AG04450 (cell line): ENCODE measurements at places on chromosomes 12 and 14. TPM values are rescaled to one million over a fixed set of nuclear protein-coding genes. Genes with fewer than 3 reads are reported as not detected.

- no peak for DNase-seq
Measured at GRCh38 chr12:2627835-2628191, 167.0 kb upstream of the FKBP4 start.

DNA sequence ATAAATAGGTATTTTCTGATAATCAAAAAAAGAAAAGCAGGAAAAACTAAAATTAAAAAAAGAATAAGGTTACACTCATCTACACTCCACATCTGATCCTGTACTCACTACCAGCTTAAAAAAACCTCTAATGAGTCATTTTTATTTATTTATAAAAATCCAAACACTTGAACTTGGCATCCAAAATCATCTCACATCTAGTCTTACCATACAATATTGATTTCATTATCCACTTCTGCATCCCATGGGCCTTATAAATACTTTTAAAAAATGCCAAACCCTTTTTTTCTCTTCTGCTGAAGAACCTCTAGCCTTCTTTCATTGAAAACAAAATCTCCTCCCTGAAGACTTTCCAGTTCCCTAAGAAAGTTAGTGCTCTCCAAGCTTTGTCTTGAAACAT is 109.7 kb downstream of the TMTC3 start:
- no peak for DNase-seq

DNA sequence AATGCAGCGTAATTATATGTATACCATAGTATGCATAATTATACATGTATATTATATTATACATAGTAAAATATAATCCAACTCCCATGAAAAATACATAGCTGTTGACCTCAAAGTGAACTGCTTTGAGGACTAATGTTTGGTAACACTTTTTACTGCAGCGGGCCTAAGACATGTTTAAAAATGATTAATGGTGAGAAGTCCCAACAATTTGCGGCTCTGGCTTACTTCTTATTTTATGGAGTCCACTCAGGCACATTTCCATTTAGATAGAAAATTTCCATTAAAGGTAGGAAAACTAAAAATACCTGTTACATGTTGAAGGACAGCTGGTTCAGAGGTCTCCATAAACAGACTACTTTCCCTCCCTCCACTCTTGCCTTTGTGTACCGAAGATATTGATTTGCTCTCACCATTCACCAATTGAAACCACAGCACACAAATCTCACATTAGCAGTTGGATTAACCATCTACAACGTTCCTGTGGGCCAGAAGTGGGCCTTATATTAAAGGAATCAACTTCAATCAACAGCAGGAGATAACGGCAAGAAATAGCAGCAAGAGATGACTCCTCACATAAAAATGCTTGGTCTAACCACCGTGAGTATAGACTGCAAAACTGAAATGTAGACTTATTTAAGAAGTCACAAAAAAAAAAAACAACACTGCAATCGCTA is 14.1 kb upstream of the NT5DC3 start:
- DNase-seq: peak; percentile 30

DNA sequence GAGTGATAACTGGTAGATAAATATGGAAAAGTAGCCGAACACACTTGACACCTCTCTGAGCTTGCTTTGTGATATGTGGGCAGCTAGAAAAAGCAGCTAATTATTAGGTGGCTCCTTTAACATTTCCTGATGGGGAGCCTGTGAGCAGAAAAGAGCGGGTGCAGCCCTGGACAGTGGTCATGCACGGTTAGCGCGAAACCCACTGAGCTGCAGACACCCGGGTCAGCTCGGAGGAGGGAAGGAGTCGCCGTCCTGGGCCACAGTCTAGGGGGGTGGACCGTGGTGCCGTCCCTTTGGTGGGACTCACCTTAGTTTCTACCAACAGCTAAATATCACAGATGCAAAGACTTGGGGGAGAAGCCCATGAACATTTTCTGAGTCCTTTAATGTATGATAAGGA is 6.6 kb downstream of the COA8 start:
- no peak for DNase-seq

DNA sequence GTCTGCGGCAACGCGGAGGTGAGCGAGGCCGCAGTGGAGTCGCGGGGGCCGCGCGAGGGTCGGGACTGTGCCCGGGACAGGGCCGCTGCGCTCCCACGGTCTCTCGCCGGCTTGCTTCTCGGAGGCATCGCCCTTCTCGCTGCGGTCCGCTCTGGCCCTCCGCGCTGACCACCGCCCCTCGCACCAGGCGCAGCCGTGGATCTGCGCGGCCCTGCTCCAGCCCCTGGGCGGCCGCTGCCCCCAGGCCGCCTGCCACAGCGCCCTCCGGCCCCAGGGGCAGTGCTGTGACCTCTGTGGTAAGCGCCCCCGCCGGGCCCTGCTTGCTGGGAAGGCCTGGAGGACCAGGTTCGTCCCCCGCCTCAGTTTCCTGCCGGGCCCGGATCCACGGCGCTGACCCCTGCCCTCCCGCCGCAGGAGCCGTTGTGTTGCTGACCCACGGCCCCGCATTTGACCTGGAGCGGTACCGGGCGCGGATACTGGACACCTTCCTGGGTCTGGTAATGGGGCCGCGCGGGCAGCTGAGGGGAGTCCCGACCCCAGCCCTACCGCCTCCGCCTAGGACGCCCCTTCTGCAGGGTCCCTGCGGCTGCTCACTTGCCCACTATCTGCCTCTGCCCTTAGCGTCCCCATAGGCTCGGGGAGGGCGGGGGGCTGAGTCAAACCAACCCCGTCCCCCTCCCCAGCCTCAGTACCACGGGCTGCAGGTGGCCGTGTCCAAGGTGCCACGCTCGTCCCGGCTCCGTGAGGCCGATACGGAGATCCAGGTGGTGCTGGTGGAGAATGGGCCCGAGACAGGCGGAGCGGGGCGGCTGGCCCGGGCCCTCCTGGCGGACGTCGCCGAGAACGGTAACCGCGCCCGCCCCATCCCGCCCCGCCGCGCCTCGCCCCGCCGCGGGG is 7.0 kb downstream of the AMN start:
- DNase-seq: no peak

GRCh38 chr14:65318636-65319506 is 93.7 kb upstream of the FUT8 start:
- no peak for DNase-seq

- DNase-seq: no peak
Measured at GRCh38 chr14:36346052-36346451, 25.6 kb upstream of the MBIP start.

GRCh38 chr12:1013618-1014489 is 22.8 kb downstream of the ERC1 start:
- DNase-seq: peak; percentile 45

DNA sequence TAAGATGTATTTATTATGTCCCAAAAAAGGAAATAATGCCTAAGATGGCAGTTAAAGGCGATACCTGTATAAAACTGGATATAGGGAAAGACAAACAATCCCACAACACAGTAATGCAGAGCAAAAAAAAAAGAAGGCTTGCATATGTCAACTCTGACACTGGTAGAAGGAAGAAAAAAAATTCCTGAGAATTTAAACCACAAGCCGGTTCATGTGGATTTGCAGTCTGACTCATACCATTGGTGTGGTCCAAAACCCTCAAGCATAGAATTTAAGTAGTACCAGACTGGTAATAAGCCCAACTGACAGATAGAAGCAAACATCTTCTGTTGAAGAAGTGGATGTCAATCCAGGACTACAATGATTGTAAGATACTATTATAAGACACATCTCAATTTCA is 7.2 kb downstream of the DNAI7 start:
- DNase-seq: peak; percentile 76

DNA sequence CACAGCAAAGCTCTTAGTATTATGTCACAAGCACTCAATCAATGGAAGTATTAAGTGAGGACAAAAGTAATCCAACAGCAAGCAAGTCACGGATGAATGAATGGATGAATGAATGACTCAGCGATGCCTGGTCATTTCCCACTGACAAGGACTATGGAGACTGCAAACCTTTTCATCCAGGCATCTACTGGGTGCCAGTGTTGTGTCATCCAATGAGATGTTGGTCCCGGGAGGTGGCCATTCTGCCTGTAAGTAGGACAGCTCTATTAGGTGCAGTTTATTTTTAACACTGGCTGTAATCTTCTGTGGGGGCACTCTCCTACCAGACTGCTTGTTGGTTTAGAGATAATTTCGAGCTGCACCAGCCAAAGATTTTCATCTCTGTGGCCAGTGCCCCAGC is 39.4 kb downstream of the STAB2 start:
- no peak for DNase-seq

DNA sequence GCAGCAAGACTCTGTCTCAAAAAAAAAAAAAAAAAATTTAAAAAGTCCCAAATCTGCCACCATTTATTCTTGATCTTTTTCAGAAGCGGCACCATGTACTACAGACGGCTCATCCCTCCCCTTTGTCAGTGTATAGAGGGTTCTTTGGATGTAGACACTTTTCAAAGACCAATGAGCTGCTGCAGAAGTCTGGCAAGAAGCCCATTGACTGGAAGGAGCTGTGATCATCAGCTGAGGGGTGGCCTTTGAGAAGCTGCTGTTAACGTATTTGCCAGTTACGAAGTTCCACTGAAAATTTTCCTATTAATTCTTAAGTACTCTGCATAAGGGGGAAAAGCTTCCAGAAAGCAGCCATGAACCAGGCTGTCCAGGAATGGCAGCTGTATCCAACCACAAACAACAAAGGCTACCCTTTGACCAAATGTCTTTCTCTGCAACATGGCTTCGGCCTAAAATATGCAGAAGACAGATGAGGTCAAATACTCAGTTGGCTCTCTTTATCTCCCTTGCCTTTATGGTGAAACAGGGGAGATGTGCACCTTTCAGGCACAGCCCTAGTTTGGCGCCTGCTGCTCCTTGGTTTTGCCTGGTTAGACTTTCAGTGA is 6.5 kb upstream of the ACACB start:
- DNase-seq: no peak

DNA sequence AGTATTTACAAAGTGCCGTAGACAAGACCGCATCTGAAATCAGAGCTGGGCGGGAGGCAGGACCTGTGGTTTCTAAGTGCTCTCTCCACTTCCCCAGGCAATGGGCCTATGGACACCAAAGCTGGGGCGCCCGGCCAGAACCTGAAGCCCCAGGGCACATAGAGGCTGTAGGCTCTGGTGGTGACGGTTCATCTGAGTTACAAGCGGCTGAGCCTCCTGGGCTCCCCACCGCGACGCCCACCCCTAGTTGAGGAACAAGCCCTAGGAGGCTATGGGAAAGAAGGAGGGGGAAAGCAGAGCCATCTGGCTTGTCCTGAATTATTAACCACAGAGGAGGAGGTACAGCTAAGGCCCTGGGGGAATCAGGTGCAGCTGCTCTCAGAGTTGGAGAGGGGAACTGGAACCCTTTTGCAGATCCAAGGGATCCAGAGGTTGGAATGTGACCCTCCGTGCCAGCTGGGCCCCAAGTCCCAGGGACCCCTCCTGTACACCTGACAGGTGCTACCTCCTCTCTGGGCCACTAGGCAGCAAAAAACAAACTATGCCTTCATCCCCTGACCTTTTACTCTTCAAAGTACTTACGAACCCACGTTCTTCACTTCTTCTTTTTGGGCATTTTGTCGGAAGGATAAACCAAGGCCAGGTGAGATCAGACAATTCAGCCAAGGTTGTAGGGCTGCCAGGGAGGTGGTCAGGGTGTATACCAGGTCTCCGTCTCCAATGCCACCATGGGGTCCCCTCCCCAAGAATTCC is 77.2 kb downstream of the ARL6IP4 start:
- no peak for DNase-seq

- no peak for DNase-seq
Measured at GRCh38 chr14:74034572-74034971, 15.4 kb downstream of the BBOF1 start.

DNA sequence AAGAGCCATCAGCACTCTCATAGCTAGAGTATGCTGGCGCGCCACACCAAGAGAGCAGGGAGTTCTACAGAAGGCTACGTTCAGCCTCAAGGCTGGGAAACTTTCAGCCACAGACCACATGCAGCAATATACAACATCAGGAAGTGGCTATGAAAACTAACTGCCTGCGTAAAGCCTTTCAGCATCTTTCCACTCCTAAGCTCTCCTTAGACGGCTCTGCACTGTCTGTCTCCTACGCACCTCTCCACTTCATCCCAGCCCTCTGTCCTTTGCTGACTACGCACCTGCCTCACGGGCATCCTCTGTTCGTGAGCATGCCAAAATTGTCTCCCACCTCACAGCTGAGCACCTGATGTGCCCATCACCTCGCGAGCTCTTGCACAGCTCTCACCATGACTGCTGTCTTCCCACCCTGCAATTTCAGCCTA is 9.7 kb downstream of the MPHOSPH9 start:
- no peak for DNase-seq

DNA sequence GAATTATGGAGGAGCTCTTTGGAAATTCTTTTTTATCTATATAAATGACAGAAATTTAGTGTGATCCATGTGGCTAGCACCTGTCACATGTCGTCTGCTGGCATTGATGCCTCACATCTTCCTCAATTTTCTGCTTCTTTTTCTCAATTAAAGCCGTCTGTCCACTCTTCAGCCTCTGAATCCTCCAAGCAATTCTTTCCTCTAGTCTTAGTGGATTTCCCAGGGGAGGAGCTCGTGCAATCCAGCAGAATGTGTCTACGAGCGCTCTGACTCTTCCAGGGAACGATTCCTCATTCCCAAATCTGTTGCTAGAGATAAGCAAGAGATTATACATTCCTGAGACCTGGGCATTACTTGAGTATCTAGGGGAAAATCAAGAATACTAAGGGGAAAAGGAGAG is 176.6 kb downstream of the EMP1 start:
- DNase-seq: no peak

DNA sequence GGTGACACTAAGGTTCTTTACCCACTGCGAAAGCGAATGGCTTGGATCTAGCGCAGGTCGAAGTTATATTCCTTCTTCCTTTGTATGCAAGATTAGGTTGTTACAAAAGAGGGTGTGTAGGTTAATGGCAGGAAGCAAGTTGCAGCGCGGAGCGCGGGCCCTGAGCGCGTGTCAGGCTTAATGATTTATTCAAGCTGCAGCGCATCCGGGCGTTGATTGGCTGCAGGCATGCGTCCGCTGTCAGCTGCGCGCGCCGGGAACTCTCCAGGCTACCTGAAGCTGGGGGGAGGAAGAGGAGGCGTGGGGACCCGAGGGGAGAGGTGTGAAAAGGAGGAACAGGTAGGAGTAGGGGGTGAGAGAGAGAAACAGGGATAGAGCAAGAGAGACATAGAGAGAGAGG is 7.4 kb downstream of the ASCL1 start:
- no peak for DNase-seq

DNA sequence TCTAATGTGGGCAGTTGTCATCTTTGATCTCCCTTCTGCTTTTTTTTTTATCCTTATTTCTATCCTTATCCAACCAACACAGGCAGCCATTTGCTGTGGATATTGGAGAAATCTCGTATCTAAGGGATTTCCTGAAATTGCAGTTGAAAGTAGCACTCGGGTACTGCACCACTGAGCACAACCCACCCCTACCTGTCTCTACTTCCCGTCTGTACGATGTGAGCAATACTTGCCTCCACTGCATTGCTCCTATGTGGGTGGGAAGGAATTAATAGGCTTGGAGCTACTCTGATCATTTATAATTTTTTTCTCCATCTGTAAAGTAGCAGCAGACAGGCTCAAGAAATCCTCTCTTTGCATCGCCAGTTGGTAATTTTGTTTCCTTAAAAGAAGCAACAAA is 300.4 kb downstream of the SNAPC1 start:
- no peak for DNase-seq

GRCh38 chr12:125263385-125263784 is 198.2 kb downstream of the AACS start:
- DNase-seq: no peak

- DNase-seq: no peak
Measured at GRCh38 chr12:31736472-31736871, 7.7 kb upstream of the AMN1 start.

ABHD4 gene
- 42.1 and 49.4 TPM in 2 replicates for polyA plus RNA-seq

PZP gene
- not detected in 2 replicates for polyA plus RNA-seq

ORAI1 gene
- 13.6 and 19.0 TPM in 2 replicates for polyA plus RNA-seq

CMAS gene
- 22.4 and 31.7 TPM in 2 replicates for polyA plus RNA-seq

RTN1 gene
- 0.63 and 0.98 TPM in 2 replicates for polyA plus RNA-seq

RABGGTA gene
- 17.9 and 24.7 TPM in 2 replicates for polyA plus RNA-seq

CCND2 gene
- 3.6 and 4.2 TPM in 2 replicates for polyA plus RNA-seq

DDX55 gene
- 12.6 and 15.4 TPM in 2 replicates for polyA plus RNA-seq

HHIPL1 gene
- polyA plus RNA-seq: 1.1 and 1.2 TPM in 2 replicates

SERPINA3 gene
- 1.8 and 2.4 TPM in 2 replicates for polyA plus RNA-seq
